ENCODE measurements at places on chromosomes 7 and 10.
A peak's percentile ranks its signal among the peaks of the same experiment; 100 is the strongest.

GRCh38 chr10:26804418-26805393 is 56.1 kb downstream of the ABI1 start:
- no peak for DNase-seq

DNA sequence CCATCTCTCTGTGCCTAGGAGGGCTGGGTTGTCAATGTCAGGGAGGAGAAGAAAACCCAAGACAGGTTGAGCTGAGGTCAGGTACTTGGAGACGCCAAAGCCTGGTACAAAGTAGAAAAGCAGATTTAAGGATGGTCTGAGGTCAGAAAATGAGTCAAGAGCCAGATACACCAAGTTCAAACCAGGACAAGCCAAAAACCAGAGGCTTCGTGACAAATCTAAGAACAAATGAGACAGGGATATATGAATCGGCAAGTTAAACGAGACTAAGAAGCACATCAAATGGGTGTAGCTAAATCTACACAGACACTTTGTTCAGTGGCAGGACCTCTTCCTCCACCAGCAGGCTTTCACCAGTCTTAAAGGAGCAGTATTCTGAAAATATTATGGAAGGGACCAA is 34.2 kb downstream of the C7orf33 start:
- no peak for DNase-seq

GRCh38 chr10:17637869-17638268 is 6.1 kb upstream of the STAM start:
- no peak for DNase-seq

DNA sequence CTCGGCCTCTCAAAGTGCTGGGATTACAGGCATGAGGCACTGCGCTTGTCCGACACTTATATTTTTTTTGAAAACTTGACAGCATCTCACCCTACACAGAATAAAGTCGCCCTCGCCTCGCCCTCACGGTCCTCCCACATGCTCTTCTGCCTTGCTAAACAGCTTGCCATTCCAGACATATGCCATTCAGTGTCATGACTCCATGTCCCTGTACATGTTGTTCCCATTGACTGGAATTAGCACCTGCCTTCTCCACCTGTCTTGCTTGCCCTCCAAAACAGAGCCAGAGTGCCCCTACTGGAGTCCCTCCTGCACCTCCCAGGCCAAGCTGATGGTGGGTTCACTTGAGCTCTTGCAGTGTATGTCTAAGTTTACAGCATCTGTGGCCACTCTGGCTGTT is 6.2 kb downstream of the NIPSNAP2 start:
- no peak for DNase-seq

DNA sequence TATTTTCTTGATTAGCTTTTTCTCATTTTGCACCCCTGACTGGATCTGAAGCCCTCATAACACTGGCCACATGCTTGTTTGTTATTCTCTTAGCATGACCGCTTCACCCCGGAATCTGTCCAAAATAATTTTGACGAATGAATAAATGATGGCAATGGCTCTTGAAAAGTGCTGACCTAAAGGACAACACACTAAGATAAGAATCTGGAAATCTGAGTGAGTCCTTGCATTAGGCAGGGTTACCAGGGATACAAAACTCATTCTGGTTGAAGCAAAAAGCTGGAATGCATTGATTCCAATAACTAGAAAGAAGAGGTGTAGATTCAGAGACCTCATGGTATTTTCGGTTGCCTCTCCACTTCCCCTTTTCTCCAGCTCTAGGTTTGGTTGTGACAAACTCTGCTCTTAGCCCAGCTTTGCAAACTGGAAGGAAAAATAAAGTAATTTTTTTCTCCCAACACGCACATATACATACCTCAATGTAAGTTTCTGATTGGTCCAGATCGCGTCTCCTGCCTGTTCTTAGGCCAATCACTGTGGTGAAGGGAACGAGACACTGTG is 157.4 kb downstream of the SKIDA1 start:
- no peak for DNase-seq

- DNase-seq = no peak
These were observed 5.2 kb downstream of the GHRHR start for GRCh38 chr7:30968747-30969603.

GRCh38 chr7:117020591-117020973 is 67.3 kb downstream of the ST7 start:
- no peak for DNase-seq

- DNase-seq = no peak
These were observed 56.9 kb downstream of the GRB10 start for GRCh38 chr7:50725774-50726173.

GRCh38 chr7:157700231-157701005 is 363.6 kb downstream of the DNAJB6 start:
- no peak for DNase-seq

- DNase-seq = peak; percentile 72
These were observed 97.7 kb downstream of the SH3PXD2A start for GRCh38 chr10:103757531-103758293.

- no peak for DNase-seq
These were observed 136.7 kb downstream of the PLPP4 start for GRCh38 chr10:120593693-120594092.

GRCh38 chr10:22765660-22766547 is 51.5 kb upstream of the PIP4K2A start:
- DNase-seq = no peak

- no peak for DNase-seq
These were observed 13.6 kb downstream of the CSTF2T start for GRCh38 chr10:51685768-51686167.

- no peak for DNase-seq
These were observed 535 bp upstream of the EPC1 start for GRCh38 chr10:32347363-32348022.

DNA sequence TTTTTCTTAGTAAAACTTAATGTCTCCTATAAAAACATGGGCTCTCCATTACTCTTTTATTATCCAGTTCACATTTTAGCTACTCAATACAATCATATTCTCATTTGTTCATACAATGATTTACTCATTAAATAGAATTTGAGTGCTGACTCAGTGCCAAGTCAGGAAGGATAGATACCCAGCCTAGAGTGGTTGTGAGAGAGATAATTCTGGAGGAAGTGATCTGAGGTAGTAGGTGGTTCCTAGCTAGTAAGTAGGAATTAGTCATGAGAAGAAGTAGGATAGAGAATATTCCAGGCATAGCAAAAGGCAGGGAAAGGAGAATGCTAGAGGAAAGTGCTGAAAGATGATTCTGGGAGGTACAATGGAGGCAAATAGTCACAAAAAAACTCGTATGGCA is 133.5 kb upstream of the MBL2 start:
- no peak for DNase-seq

- no peak for DNase-seq
These were observed 117.7 kb downstream of the ARID5B start for GRCh38 chr10:62019013-62019684.

DNA sequence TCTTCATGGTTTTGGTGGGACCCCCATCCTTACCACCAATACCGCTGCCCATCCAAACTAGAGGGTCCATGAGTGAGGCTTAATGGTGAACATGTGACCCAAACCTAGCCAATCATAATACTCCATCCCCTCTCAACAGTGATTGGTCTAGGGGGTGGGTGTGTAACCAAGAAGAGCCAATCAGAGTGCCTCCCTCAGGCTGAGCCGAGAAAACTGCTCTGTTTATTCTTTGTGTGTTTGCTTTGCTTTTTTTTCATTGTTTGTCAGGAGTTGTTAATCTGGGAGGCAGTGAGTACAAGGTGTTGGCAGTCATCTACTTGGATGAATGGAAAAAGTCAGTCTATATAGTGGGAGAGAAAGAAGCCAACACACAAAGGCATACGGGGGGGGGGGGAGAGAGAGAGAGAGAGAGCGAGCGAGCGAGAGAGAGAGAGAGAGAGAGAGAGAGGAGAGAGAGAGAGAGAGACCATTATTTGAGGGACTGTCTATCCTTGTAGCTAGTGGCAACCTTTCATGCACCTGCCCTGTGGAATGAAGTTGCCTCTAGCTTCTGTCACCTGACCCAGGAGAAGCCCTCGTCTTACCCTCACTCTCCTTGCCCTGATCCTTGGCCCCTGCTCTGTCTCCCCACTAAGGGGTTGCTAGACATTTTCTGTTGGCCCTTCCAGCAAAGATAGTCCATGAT is 441.7 kb downstream of the TYW1 start:
- no peak for DNase-seq

GRCh38 chr7:105376908-105377533 is 11.7 kb downstream of the SRPK2 start:
- DNase-seq = no peak

GRCh38 chr10:110865186-110865808 is 6.4 kb upstream of the PDCD4 start:
- DNase-seq = no peak

DNA sequence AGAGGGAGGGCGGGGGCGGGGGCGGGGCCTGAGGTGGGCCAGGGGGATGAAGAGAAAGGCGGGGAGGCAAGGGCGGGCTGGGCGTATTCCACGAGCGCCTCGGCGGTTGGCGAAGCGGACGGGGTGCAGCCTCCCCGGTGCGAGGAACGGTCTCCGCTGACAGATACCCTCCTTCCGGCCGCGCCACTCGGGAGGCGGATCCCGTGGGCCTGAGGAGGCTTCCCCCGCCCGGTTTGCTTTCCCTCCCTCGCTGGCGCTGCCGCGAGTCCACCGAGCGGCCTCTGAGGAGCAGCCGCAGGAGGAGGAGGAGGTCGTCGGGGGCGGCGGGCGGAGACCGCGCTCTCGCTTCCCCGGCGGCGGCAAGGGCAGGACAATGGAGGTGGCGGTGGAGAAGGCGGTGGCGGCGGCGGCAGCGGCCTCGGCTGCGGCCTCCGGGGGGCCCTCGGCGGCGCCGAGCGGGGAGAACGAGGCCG is at the start of gene TRIM24:
TSS of gene TRIM24 (plus strand) at position 84 of the 473 bp plus-strand sequence. CDS start at position 374, 290 bp downstream.
- peak; percentile 94 for DNase-seq

DNA sequence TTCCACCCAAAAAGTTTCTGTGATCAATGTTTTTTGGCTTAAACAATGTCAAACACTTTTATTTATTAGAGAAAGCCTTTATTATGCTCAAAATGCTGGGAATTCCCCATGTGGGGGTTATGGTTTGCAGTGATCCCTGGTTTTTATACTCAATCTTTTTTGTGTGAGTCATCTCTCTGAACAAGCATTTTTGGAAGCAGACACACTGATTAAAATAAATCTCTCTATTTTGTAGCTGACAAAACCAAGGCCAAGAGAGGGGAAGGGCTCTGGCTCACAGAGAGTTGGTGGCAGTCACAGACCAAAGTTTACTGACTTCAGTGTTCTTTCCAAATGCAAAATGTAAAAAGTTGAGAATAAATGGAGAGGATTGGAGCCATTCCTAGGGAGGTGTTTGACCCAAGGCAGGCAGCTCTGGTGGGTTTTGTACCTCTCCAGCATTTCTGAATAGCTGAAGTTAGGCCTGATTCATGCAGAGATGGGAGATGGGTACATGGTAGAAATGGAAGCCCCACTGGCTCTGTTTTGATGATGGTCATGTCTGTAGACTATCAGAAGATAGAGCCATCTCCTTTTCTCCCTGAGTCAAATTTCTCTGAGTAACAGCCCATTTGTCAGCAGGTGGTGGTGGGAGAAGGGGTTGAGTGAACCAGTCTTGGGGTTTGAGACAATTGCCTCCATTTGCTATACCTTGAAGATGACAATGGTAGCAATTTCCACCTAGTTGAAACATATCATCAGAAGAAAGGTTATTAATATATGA is 45.4 kb upstream of the NAMPT start:
- no peak for DNase-seq

GRCh38 chr10:51217505-51217904 is 143.2 kb downstream of the PRKG1 start:
- no peak for DNase-seq

DNA sequence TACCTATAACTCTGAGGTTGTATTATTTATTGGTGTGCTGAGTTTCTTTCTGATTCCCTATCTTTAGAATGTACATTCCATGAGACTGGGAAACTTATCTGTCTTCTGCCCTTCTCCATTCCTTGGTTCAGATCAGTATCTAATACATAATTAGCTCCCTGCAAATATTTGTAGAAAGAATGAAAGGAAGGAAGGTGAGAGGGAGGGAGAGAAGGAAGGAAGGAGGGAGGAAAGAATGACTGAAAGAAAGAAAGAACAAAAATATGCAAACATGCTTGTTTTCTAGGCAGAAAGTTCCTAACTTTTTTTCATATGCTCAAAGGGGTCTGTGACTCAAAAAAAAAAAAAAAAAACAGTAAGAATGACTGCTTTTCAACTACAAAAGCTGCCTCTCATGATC is 3.9 kb upstream of the USP6NL start:
- DNase-seq = no peak

- no peak for DNase-seq
These were observed 137.5 kb downstream of the CCDC71L start for GRCh38 chr7:106523482-106523881.

DNA sequence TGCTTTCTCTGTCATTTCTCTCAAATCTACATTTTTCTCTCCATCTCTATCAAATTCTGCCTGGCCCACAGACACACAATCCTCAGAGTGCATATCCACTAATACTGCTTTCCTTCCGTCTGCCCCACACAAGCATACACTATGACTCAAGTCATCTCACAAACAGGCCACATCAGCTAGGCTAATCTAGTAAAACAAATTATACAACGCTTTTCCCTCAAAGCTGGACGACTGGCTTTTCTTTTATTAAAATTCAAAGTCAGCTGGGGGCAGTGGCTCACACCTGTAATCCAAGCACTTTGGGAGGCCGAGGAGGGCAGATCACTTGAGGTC is 161.1 kb downstream of the FAM107B start:
- DNase-seq = no peak

DNA sequence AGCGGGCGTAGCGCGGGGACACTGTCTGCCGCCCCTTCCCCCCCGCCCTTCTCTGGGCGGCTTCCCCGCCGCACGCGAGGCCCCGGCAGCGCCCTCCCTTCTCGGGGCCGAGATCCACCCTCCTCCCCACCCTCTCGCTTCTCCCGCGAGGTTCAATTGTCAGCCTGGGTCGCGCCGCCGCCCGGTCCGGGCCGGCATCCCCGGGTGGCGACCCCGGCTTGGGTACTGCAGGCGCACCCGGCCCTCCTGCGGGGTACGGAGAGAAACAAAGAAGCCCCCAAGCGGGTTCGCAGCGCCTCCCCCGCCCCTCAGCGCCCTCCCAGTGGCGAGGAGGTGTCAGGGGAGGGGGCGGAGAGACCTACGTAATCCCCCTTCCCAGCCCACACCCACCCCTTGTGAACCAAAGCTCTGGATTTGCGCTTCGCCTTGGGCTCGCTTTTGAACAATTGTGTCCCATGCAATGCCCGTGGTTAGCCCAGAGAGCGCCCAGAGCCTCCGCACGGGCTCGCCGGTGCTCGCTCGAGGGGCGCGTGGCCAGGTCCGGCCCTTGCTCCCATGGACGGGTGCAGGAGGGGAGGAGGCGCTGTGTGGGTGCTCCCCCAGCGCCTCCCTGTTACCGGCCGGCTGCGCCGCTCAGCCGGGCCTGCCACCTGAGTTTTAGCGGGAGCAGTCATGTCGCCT is 634 bp downstream of the HECW1 start:
- no peak for DNase-seq

Measured in activated CD4-positive, alpha-beta T cell treated with anti-CD3 and anti-CD28 coated beads, Interleukin-2, amount 50 U/mL, for 48 hours (primary cell).